GM23338 (cell line): ENCODE measurements at places on chromosomes 13 and 19. TPM values are rescaled to one million over a fixed set of nuclear protein-coding genes. Genes with fewer than 3 reads are reported as not detected.

- H3K4me3 ChIP-seq = no peak overlapping the region
- no peaks in the 10 kb centered on the region for H3K4me1 ChIP-seq
- H3K36me3 ChIP-seq = no peaks in the 10 kb centered on the region
- no peaks in the 10 kb centered on the region for H3K27me3 ChIP-seq
- no peak overlapping the region for H3K27ac ChIP-seq
These were observed 31.4 kb upstream of the TPTE2 start for GRCh38 chr13:19592657-19593180.

- H3K4me1 ChIP-seq = no peaks in the 10 kb centered on the region; the same call in 1 of the 2 replicates
- H3K27me3 ChIP-seq = no peaks in the 10 kb centered on the region
- H3K36me3 ChIP-seq = peaks cover 9% of the 10 kb centered on the region; the same call in 1 of the 2 replicates
- no peak overlapping the region for H3K27ac ChIP-seq
- DNase-seq = no peak
These were observed 4.2 kb downstream of the POLR2E start for GRCh38 chr19:1090731-1091543.

DNA sequence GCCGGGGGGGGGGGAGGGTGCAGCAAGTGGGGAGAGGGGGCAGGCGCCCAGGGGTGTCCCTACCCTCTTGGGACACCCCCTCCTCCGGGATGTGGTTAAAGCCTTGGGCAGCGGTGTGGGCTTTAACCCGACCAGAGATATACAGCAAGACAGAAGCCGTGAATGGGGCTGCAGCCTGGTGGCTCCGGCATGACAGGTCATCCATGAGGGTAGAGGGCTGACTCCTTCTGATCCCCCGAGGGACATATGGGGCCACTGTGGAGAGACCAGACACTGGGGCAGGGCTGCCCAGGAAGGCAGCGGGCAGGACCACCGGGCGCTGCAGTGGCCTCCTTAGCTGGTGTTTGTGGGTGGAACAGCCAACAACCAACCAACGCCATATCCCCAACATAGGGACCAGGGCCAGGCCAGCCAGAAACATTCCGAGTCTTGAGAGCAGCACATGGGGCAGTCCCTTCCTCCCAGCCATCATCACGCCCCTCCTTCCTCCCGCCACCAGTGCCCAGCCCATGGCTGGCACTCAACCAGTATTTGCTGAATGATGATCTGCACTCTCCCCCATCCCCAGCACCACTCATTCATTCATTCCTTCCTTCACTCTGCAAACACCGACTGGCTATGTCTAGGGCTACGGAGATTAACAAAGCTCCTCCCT lies 18.2 kb downstream of the ELAVL1 start:
- H3K27ac ChIP-seq = no peak overlapping the region
- H3K27me3 ChIP-seq = no peaks in the 10 kb centered on the region
- no peak overlapping the region for H3K4me3 ChIP-seq
- DNase-seq = no peak
- H3K4me1 ChIP-seq = no peaks in the 10 kb centered on the region

GRCh38 chr19:29079356-29080032 lies 133.5 kb downstream of the UQCRFS1 start:
- no peak overlapping the region for H3K4me3 ChIP-seq
- peak; percentile 22 for DNase-seq
- no peak overlapping the region for H3K27ac ChIP-seq
- H3K4me1 ChIP-seq = peaks cover 27% of the 10 kb centered on the region
- no peaks in the 10 kb centered on the region for H3K36me3 ChIP-seq
- no peaks in the 10 kb centered on the region for H3K27me3 ChIP-seq

GRCh38 chr13:84737661-84738060 lies 855.4 kb upstream of the SLITRK1 start:
- no peaks in the 10 kb centered on the region for H3K27me3 ChIP-seq
- H3K4me1 ChIP-seq = no peaks in the 10 kb centered on the region
- H3K27ac ChIP-seq = no peak overlapping the region
- no peak overlapping the region for H3K4me3 ChIP-seq
- no peaks in the 10 kb centered on the region for H3K36me3 ChIP-seq
- DNase-seq = peak; percentile 9

GRCh38 chr13:88651531-88651930 lies 980.4 kb downstream of the SLITRK5 start:
- H3K4me3 ChIP-seq = no peak overlapping the region
- H3K36me3 ChIP-seq = no peaks in the 10 kb centered on the region
- H3K4me1 ChIP-seq = no peaks in the 10 kb centered on the region
- H3K27me3 ChIP-seq = no peaks in the 10 kb centered on the region
- DNase-seq = no peak

DNA sequence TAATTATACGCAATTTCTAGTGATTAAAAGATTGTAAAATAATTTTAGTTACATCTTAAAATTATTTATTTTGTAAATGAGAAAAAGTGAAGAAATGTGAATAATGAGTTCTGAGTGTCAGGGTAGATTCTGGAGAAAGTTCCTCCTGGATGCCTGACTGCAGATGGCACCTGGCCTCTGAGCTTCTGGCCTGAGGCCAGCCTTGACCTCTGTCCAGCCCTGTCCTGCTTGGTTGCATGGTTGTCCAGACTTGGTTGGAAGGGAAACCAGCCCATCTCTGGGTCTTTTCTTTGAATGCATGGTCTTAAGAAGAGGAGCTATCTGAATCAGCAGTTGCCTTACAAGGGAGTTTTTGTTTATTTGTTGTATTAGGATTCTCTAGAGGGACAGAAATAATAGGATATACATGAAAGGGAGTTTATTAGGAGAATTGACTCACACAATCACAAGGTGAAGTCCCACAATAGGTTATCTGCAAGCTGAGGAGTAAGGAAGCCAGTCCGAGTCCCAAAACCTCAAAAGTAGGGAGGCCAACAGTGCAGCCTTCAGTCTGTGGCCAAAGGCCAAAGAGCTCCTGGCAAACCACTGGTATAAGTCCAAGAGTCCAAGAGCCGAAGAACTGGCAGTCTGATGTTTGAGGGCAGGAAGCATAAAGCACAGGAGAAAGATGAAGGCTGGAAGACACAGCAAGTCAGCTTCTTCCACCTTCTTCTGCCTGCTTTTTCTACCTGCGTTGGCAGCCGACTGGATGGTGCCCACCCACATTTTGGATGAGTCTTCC lies 385.8 kb downstream of the ZNF536 start:
- H3K4me1 ChIP-seq = no peaks in the 10 kb centered on the region
- no peaks in the 10 kb centered on the region for H3K36me3 ChIP-seq
- H3K27ac ChIP-seq = no peak overlapping the region
- H3K27me3 ChIP-seq = no peaks in the 10 kb centered on the region
- DNase-seq = no peak

EBI3 gene
- 0.52 TPM in 1 of 2 replicates, not detected in the other for total RNA-seq

RNF113B gene
- total RNA-seq = not detected in 2 replicates
